ENCODE measurements at places on chromosomes 7 and 10.

DNA sequence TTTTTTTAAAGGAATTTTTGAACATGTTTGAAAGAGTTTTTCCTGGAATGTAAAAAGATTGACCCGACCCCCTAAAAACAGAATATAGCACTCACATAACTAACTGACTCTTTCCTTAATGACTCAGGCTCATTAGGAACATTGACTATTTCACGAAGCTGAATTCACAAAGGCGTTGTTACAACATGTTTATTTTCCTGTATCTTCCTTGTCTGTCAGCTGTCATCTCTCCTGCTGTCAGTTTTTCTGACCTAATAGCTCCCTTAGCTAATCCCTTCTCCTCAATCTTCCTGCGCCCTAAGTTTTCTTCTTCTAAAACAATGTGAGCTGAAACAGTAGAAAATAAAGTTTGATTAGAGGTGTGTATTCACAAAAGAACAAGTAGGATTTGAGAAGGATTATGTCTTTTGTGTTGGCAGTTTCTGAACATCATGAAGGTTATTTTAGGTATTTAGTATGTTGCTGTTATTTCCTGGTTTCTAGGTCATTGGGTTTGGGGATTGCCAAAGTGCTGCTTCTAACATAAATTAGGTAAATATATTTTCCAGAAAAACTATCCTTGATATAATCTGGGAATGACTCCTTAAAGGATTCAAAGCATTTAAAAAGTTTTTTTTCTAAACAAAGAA, 4.6 kb upstream of the MDFIC start:
- no peak for DNase-seq

- no peak for DNase-seq
Observed at GRCh38 chr7:2105917-2106316, 126.8 kb downstream of the MAD1L1 start.

DNA sequence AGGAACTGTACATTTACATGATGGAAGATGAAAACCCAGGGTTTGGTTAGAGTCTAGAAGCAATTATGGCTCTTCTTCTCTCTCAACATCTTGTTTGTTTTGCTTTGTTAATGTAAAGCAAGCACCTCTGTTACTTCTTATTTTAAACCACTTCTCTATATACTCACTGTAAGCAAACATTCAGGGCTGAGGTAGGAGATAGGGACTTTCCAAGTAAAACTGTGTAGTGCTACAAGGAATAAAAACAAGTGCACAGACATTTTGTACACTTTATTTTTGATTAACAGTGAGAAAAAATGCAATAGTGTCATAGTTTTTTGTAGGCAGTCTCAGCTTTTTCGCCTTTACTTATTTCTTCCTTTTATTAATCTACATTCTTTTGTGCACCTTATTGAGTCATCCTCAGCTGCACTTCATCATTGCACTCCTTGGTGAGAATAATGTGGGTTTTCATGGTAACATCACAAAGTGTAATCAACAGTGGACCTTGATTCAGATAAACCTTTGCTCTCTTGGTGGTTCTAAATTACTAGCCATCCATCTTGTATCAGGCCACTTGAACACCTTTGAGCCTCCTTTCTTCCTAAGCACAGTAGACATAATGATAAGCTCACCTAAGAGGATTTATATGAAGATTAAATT, 52.9 kb downstream of the ELMO1 start:
- DNase-seq = no peak

DNA sequence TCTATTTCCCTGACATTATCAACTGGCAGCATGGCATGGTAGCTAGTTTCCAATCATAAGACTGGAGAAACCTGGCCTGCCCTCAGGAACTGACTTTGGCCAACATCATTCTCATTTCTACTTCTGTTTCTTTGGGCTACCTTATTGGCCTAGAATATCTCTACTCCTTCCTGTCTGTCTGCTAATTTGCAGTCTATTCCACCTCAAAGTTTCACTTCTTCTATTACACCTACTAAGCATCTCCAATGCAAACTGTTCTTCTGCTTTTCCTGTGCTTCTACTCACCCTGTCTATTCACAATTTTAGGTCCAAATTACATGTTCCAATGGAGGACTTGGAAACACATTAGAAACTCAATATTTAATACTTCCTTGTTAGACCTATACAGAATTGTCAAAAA, 65.6 kb downstream of the ZNF503 start:
- no peak for DNase-seq

DNA sequence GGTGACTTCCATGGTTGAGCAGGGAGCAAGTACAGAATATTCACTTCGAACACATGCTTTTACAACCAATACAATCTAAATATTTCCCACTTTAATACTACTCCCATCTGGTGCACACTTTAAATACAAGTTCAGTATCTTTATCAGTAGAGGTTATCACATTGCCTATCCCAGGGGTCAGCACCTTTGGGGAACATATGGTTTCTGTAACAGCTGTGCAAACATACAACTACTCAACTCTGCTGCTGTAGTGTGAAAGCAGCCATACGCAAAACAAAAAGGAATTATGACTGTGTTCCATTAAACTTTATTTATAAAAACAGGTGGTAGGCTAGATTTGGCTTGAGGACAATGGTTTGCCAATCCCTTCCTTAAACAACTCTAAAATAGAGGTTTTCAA, 157.5 kb downstream of the XPNPEP1 start:
- DNase-seq = no peak

- DNase-seq = no peak
Observed at GRCh38 chr7:149838992-149839408, 825 bp downstream of the ZNF862 start.

DNA sequence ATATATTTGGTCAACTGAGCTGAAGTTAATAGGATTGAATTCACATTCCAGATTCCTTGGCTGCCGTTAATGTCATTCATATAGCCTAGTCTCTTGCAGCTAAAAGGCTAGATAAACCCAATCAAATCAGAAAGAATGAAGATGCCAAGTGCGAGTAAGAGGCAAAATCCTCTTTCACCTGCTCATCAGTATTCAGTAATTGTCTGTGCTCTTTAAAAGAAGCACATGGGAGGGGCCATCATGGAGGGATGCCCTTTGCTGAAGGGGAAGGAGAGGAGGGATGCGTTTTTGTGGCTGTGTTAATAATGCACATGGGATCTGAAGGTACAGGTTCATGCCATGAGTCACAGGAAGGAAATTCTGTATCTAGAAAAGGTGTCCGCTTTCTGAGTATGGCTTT, 232.2 kb downstream of the TMEM178B start:
- DNase-seq = no peak

GRCh38 chr7:90409667-90410066, 6.4 kb downstream of the CLDN12 start:
- no peak for DNase-seq

- DNase-seq = no peak
Observed at GRCh38 chr10:126108693-126109092, 212.3 kb downstream of the FANK1 start.

GRCh38 chr7:29214056-29214455, 19.5 kb downstream of the CHN2 start:
- no peak for DNase-seq

DNA sequence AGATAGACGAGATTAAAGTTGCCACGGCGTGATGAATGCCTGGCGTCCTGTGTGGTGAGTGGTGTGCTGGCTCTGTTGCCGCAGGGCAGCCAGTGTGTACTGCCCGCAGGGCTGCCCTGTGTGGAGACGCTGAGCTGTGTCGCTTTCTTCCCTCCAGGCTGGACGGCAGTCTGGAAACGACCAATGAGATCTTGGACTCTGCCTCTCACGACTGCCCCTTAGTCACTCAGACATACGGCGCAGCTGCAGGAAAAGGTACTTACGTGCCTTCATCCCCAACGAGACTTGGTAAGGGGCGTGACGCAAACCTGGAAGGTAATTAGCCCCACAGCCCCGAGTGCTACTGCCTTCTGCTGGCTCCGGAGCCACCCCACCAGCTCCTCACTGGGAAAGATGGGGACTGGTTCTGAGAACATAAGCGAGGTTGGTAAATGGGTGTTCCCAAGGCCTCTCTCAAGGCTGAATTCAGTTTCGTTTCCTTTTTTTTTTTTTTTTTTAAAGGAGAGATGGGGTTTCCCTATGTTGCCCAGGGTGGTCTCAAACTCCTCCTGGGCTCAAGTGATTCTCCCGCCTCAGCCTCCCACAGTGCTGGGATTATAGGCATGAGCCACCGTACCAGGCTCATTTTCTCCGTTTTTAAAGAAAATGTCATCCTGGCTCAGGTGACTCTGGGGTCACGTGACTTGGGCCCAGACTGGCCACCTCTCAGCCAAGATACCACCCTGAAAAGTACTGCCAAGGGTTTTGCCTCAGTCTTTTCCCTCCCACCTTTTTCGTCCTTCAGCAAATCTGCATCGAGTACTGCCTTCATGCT, 39.6 kb downstream of the WIPI2 start:
- DNase-seq = peak; percentile 35

Measured in psoas muscle (tissue), 8 donors.